ENCODE measurements at places on chromosomes 7 and 10.

DNA sequence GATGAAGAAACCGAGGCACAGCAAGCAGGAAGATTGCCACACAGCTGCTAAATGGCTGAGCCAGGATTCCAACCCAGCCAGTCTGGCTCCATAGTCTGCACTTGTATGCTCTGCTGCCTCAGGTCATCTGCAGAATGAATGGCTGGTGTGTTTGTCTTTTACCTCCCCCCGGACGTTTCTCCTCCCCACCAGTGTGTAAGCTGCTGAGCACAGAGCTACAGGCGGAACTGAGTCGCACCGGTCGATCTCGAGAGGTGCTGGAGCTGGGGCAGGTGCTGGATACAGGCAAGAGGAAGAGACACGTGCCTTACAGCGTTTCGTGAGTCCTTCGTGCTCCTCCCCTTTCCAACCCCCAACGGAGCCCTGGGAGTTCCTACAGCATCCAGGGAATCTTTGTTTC is 2.6 kb downstream of the CNPY4 start:
- DNase-seq = no peak

- no peak for DNase-seq
Measured at GRCh38 chr10:125129076-125129458, 31.3 kb downstream of the CTBP2 start.

DNA sequence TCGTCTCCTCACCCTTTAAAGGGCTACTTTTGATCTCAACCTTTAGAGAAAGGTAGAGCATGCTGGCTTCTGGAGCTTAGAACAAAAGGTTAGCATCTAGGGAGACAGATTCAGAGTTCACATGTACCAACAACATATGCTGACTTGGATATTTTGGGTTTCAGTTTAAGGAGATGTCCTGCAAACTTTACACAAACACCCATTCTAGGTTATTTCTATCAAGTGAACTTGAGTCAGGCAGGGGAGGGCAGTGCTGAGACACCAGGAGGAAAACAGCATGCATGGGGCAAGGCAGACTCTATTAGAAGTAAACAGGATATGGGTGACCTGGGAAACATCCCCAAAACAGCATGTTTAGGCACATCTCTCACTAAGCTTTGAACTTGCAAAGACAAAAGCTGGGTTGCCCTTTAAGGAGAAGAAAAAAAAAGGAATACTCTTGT is 43.8 kb downstream of the ARL4A start:
- no peak for DNase-seq

DNA sequence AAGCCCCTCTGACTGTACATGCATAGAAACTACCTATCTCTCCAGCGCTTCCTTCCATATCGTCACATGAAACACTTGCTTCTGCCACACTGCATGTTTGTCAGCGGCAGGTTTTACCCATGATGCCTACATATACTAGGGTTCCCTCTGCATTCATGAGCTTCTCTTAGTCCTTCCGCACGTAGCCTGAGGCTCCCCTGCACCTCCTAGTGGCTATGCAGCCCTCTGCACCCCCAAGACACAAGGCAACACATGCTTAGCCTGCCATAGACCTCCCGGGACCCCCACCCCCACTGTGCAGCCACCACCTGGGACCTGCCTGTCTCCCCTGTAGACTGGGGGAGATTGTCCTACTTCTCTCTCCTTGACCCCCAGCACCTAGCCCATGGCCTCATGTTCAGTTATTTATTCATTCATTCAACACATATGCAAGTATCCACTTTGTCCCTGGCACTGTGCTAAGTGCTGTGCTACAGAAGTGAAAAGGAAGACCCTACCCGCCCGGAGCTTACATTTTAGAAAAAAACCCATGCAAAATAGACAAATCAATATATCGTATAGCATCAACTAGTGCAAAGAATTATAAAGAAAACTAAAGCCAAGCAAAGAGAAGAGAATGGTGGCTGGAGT is 23.5 kb downstream of the TMEM273 start:
- DNase-seq = no peak

DNA sequence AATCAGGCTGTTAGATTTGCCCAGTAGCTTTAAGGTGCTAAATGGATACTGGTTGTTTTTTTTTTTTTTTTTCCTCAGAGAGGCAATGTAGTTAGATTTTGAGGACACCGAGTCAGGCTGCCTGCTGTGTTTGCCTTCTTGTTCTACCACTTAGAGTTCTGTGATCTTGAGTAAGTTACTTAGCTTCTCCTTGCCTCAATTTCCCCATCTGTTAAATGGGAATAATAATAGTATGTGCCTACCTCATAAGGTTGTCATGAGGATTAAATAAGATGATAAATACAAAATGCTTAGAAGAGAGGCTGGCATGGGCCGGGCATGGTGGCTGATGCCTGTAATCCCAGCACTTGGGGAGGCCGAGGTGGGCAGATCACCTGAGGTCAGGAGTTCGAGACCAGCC is 14.6 kb downstream of the MORN4 start:
- no peak for DNase-seq

GRCh38 chr7:85483177-85483576 is 296.3 kb upstream of the SEMA3D start:
- no peak for DNase-seq
